ENCODE measurements at places on chromosomes 3 and 15. TPM values are rescaled to one million over a fixed set of nuclear protein-coding genes. Genes with fewer than 3 reads are reported as not detected.

The RARB gene
- total RNA-seq = 15.6 TPM

The MKRN3 gene
- total RNA-seq = 0.63 TPM

The AADACL2 gene
- not detected for total RNA-seq

The CYP1A2 gene
- not detected for total RNA-seq

The ITPKA gene
- 1.9 TPM for total RNA-seq

The MESP2 gene
- total RNA-seq = 0.27 TPM

The SAMD7 gene
- total RNA-seq = not detected

The SCAANT1 gene
- total RNA-seq = not detected

The CFAP100 gene
- not detected for total RNA-seq

The SUSD5 gene
- total RNA-seq = 0.80 TPM

The IMPG2 gene
- 0.11 TPM for total RNA-seq

The CCDC33 gene
- 0.11 TPM for total RNA-seq

The SAMMSON gene
- total RNA-seq = not detected

The C3orf22 gene
- not detected for total RNA-seq

The CKMT1B gene
- not detected for total RNA-seq

The FANCD2OS gene
- total RNA-seq = not detected

The FBN1 gene
- total RNA-seq = 45.5 TPM

The C3orf70 gene
- 1.4 TPM for total RNA-seq

The NAA80 gene
- total RNA-seq = 5.3 TPM

The TICRR gene
- total RNA-seq = 0.08 TPM

The UBE2Q2 gene
- 27.8 TPM for total RNA-seq

The PIAS1 gene
- 29.9 TPM for total RNA-seq

The OR5H2 gene
- not detected for total RNA-seq

The CTXN2 gene
- not detected for total RNA-seq

The PLA2G4F gene
- total RNA-seq = 2.1 TPM

The ROBO1 gene
- 7.1 TPM for total RNA-seq

The TGFBR2 gene
- 144 TPM for total RNA-seq

The CPLX3 gene
- 1.2 TPM for total RNA-seq

The RTP1 gene
- total RNA-seq = not detected

The HIGD1A gene
- total RNA-seq = 377 TPM

The SPTSSB gene
- total RNA-seq = 0.25 TPM

The CLCN2 gene
- 1.7 TPM for total RNA-seq

The IL17RE gene
- 0.58 TPM for total RNA-seq

The USP13 gene
- 162 TPM for total RNA-seq

The GNAT1 gene
- not detected for total RNA-seq

The VGLL3 gene
- 4.0 TPM for total RNA-seq

The DNASE1L3 gene
- total RNA-seq = 4.5 TPM

The WDR93 gene
- not detected for total RNA-seq

The MYRIP gene
- 1.5 TPM for total RNA-seq

The IDH3A gene
- 465 TPM for total RNA-seq

The CLDN16 gene
- not detected for total RNA-seq

The TMC3 gene
- total RNA-seq = not detected

The TLR9 gene
- 0.66 TPM for total RNA-seq

The HCN4 gene
- 21.9 TPM for total RNA-seq

The EXD1 gene
- total RNA-seq = not detected

The PLSCR5 gene
- total RNA-seq = not detected

The CACNA1D gene
- total RNA-seq = 1.1 TPM

The CACNA2D3 gene
- total RNA-seq = 21.2 TPM

The SERPINI2 gene
- 0.41 TPM for total RNA-seq

The NPAP1 gene
- total RNA-seq = not detected

The SH3BP5 gene
- 8.8 TPM for total RNA-seq

The DNAH12 gene
- 0.16 TPM for total RNA-seq

The GALK2 gene
- 39.3 TPM for total RNA-seq

The CEP97 gene
- 5.9 TPM for total RNA-seq
